ENCODE measurements at places on chromosomes 7 and 10.
A peak's percentile ranks its signal among the peaks of the same experiment; 100 is the strongest.

DNA sequence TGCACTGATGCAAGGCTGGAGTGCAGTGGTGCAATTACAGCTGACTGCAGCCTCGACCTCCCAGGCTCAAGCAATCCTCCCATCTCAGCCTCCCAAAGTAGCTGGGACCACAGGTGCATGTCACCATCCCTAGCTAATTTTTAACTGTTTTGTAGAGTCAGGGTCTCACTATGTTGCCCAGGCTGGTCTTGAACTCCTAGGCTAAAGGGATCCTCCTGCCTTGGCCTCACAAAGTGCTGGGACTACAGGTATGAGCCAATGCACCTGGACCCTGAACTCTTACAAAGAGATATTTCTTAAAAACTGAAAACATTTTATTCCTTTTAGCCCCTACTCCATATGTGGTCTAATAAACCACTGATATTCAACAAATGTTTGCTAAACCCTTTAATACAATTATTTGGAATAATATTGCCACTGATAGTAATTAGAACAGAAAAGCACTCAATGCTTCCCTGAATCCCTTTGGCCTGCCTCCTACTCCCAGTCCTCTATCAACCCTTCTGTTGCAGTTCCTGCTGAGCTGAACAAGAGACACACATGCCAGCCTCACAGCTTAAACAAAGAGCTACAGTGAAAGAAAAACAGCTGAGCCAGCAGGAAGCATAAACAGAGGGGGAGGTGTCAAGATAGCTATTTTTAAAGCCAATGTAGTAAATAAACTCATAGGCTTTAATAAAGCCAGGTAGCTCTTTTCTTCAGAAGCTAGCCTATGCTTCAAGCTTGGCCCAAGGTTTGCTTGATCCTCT lies 7.0 kb upstream of the GNAI1 start:
- peak; percentile 70 for DNase-seq

- no peak for DNase-seq
These were observed 14.4 kb upstream of the APBB1IP start for GRCh38 chr10:26423722-26424121.

DNA sequence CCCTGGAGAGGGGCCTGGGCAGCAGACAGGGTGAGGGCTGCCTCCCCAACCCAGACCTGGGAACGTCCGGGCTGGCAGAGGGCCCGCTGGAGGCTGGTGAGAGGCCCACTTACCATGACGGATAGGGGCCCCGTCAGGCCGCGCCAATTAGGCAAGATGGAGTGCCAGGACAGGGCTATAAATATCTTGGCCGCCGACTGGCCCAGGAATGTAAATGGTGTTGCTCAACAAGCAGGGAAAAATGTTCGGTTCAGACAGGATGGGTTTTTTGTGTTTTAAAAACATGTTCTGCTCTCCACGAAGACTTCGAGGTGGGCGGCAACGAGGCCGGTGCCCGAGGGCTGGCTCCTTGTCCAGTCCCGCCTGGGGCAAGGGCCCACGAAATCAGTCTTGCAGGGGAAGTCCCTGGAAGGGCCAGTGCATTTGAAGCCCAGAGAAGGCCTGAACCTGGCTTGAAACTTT lies 35.8 kb upstream of the ELN start:
- DNase-seq: no peak

DNA sequence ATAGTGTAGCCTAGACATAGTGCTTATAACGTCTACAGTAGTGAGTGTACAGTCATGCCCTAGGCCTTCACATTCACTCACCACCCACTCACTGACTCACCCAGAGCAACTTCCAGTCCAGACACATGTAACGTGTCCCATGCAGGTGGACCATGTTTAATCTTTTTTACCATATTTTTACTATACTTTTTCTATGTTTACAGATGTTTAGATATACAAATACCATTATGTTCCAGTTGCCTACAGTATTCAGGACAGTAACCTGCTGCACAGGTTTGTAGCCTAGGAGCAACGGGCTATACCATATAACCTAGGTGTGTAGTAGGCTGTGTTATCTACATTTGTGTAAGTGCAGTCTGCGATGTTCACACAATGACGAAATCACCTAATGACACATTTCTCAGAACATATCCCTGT lies 11.0 kb downstream of the MPP7 start:
- DNase-seq: no peak

GRCh38 chr7:102286237-102287110 lies at the start of gene SH2B2:
Gene SH2B2, plus strand, starts transcription at chr7:102286868. Its CDS starts 13,683 bp downstream, at chr7:102300551.
- DNase-seq: peak; percentile 67

DNA sequence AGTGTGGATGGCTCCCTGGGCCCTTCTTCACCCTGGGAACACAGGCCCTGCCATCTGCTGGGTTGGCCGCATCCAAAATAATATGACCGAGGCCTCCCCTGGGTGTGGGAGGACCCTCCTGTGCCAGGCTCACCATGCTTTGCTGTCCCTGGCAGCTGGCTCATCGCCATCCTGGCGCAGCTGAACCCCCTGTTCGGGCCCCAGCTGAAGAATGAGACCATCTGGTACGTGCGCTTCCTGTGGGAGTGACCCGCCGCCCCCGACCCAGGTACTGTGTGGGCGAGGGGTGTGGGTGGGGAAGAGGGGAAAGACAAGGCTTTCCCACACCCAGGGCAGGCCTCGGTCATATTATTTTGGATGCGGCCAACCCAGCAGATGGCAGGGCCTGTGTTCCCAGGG lies 4.8 kb downstream of the ATP6V0E2 start:
- DNase-seq: peak; percentile 15

DNA sequence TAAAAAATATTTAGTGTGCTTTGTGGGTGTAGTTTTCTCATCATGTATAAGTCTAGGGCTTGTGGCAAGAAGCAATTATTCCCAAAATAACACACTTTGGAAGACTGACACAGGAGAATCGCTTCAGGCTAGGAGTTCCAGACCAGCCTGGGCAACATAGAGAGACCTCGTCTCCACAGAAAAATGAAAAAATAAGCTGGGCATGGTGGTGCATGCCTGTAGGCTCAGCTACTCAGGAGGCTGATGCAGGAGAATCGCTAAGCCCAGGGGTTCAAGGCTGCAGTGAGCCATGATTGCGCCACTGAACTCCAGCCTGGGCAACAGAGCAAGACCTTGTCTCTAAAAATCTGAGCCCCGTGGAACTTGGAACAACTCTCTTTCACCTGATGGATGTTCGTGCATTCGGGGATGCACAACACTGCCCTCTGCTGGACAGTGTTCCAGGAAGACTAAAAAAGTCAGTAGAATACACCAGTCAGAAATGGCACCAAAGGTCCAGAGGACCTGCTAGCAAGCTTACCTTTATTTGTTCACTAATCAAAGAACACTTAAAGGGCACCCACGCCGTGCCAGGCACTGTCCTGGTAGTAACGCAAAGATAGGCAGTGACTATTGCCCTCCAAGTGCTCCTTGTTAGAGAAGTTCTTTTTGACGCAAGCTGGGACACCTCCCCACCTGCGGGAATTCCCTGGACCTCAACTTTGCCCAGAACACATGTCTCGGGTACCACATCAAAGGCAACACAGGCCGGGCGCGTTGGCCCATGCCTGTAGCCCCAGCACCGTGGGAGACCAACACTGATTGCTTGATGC lies 81.9 kb upstream of the CALN1 start:
- DNase-seq: peak; percentile 75

GRCh38 chr10:103592186-103593021 lies 98.9 kb downstream of the NEURL1 start:
- DNase-seq: peak; percentile 77

DNA sequence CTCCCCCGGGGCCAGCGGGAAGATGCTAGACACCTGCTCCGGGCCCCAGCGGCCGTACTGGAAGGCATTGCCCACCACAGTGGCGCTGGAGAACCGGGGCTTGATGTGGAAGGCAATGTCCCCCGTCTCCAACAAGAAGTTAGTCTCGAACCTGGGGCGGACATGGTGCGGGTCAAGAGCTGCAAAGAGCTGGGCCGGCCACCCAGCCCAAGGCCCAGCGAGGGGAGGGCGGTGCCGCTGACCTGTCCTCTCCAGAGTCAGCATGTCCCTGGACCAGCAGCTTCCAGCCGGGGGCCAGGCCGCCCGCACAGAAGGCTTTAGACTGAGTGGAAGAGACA lies 551 bp downstream of the GRIFIN start:
- no peak for DNase-seq

GRCh38 chr10:26863351-26864076 lies 2.8 kb upstream of the ABI1 start:
- no peak for DNase-seq

- DNase-seq: no peak
These were observed 101.1 kb upstream of the GSDME start for GRCh38 chr7:24858108-24858977.

DNA sequence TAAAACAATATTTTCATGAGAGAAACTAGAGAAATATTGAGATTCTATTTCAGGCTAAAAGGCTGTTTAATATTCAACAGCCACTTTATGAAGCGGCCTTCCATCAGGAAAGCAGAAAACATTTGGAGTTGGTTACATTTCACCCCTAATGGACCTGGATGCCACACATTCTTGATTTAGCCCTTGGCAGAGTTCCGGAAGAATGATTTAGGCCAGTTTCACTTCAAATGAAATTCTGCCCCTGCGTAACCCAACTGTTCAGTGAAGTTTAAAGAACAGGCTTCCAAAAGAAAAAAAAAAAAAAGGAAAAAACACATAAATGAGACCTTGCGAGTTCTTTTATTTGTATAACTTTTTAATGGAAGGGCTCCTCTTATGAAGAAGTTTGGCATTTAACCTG lies 239.2 kb upstream of the AKR1E2 start:
- no peak for DNase-seq

- no peak for DNase-seq
These were observed 2.9 kb upstream of the JAKMIP3 start for GRCh38 chr10:132062641-132063390.

- DNase-seq: peak; percentile 94
These were observed 14.4 kb downstream of the DENND2A start for GRCh38 chr7:140625908-140626868.

Measured in H9 (cell line).